ENCODE measurements at places on chromosomes 1 and 21. TPM values are rescaled to one million over a fixed set of nuclear protein-coding genes. Genes with fewer than 3 reads are reported as not detected.

Gene ZSWIM5
- 0.81 TPM for total RNA-seq

Gene OR6K3
- total RNA-seq = not detected

Gene ADORA3
- total RNA-seq = not detected

Gene F13B
- not detected for total RNA-seq

Gene GADD45A
- total RNA-seq = 57.7 TPM

Measured in A549 treated with RU486 at 1 μM for 4 hours (cell line).